ENCODE measurements at places on chromosomes 13 and 19.

- no peak for DNase-seq
These were observed 26.1 kb downstream of the GJA3 start for GRCh38 chr13:20134732-20135131.

GRCh38 chr19:9937001-9937411 is 691 bp upstream of the OLFM2 start:
- no peak for DNase-seq

- no peak for DNase-seq
These were observed 159.2 kb downstream of the SLC7A1 start for GRCh38 chr13:29436291-29436690.

- DNase-seq, result no peak
These were observed 37.0 kb upstream of the FARP1 start for GRCh38 chr13:98105929-98106336.

DNA sequence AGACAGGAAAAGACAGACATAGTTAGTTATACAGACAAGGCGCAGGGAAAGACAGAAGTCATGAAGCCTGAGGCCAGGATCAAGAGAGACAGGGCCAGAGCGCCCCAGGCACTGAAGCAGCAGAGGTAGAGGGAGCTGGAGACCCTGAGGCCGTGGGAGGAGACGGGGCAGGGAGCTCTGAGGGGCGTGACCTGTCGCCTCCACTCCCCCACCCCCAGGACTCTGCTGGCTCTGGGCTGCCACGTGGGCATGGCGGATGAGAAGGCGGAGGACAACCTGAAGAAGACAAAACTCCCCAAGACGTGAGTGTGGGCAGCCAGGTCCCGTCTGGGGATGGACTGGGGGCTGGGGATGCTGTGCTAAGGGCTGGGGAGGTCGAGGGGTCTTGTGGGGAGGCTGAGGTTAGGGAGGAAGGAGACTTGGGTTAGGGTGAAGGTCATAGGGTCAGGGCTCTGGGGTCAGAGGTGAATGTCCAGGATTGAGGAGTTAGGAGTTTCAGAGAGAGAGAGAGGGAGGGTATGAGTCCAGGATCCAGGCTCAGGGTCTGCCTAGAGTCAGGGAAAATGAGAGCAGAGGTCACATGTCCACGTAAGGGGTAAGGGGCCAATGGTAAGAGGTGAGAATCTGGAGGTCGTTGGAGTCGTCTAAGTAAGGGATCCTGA is 31.1 kb downstream of the RYR1 start:
- DNase-seq, result no peak

DNA sequence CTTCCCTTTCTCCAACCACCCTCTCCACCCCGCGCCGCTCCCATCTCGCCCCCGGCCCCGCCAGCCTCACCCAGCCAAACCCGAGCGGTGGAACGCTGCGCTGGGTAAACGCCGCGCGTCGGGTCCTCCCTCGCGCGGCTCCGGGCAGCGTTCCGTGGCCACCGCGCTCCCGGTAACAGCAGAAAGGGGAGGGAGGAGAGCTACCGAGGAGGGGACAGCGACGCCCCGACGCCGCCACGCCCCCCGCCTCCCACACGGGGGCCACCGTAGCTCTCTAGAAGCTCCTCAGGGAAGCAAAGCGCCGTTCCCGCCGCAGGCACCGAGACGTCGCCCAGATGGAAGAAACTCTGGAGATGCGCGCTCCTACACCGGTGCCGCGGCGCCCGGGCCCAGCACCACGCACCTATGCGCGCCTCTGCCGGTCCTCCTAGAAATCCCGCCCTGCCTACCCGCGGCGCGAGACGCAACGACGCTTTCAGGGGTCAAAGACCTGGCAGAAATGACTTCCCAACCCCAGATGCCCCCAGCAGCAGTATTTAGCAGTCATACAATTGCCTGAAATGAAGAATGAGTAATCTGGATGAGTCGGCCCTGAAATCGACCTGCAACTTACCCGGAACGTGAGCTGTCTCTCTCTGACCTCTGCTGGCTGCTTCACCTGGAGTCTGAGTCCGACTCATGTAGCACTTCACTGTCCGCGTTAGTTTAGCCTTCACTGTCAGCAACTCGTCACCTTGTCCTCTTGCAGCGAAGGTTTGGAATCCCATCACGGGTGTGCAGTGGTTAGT is at the start of gene RUBCNL:
Gene RUBCNL (minus strand): TSS at position 189 of the 788 bp plus-strand sequence. CDS start 14,777 bp downstream, outside the sequence.
- peak; percentile 71 for DNase-seq

DNA sequence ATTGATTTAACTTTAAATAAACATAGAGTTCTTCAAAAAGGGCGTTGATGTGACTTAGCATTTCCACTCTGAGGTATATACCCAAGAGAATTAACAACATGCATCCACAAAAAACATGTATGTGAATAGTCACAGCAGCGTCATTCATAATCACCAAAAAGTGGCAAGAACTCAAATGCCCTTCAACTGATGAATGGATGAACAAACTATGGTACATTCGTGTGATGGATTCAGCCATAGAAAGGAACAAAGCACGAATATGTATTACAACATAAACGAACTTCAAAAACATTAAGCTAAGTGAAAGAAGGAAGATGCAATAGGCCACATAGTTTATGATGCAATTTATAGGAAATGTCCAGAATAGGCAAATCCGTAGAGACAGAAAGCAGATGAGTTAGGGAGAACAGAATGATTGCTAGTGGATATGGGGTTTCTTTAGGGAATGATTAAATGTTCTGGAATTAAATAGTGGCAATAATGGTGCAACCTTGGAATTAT is 72.3 kb upstream of the UQCRFS1 start:
- DNase-seq, result no peak

DNA sequence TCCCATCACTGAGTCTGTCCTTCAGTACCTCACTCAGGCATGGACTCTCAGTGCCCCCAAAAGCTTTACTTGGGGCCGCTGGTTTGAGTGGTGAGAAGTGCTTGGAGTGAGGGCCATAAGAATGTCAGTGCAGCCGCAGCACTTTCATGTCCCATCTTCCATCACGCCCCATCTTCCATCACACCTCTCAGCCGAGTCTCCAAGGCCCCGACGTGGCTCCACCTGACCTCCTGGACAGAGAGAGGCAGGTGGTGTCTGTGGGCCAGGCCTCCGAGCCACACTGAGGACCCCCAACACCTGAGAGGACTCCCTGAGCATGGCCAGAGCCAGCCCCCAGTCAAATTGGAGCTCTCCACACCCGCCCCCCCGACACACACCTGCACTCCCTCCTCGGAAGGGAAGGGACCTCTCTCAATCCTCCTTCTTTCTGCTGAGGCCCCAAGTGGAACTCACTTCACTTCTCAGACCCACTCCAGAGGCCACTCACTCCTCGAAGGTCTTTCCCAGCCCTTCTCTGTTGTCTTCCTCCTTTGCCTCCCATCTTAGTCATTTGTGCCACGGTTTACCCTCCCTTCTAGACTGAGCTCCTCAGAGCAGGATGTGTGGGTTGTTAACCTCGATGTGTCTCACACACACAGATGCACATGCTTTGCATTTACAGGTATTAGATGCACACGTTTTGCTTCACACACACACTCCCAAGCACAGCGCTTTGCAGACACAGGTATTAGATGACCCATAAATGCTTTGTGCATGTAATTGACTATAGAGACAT is 65.7 kb upstream of the ATP12A start:
- no peak for DNase-seq

DNA sequence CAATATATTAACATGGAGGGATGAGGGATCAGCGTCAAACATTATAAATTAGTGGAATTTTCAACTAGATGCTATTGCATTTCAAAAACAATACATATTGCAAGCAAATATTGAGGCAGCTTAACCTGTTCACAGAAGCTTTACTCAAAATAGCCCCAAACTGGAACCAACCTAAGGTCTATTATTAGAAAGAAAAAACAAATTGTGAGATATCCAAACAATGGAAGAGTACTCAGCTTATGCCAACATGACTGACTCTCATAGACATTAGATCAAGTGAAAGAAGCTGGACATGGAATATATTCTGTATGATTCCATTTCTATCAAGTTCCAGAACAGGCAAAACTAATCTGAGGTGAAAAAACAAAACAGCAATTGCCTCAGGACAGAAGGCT is 27.6 kb upstream of the NEK3 start:
- no peak for DNase-seq

DNA sequence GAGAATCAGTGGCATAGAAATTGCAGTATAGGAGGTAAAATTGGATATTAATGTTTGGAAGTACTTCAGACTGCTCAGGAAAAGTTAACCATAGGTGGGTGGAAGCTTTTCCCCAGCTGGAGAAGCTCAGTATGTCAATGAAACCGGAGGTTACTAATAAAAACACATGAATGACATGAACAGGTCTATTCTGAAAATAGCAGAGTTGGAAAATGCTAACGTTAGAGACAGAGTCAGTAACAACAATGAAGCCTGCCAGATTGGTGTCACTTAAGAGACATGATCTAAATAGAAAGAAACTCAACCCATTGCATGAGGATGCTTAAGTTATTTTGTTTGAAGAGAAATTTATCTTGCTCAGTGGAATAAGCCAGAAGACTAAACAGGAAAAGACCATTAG is 364.5 kb downstream of the DNAJC15 start:
- no peak for DNase-seq

- DNase-seq, result no peak
These were observed 288.9 kb downstream of the SHISA2 start for GRCh38 chr13:25762795-25763377.

GRCh38 chr13:51643882-51644281 is 59.6 kb downstream of the WDFY2 start:
- DNase-seq, result no peak

DNA sequence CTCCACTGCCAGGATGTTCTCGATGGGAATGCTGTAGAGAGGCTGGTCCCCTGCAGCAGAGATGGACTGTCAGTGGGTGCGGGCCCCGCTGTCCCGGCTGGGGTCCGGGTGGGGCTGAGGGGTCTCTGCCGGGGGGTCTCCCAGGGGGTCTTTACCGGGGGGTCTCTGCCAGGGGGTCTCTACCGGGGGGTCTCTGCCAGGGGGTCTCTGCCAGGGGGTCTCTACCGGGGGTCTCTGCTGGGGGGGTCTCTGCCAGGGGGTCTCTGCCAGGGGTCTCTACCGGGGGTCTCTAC is 25.7 kb upstream of the C13orf46 start:
- DNase-seq, result no peak

DNA sequence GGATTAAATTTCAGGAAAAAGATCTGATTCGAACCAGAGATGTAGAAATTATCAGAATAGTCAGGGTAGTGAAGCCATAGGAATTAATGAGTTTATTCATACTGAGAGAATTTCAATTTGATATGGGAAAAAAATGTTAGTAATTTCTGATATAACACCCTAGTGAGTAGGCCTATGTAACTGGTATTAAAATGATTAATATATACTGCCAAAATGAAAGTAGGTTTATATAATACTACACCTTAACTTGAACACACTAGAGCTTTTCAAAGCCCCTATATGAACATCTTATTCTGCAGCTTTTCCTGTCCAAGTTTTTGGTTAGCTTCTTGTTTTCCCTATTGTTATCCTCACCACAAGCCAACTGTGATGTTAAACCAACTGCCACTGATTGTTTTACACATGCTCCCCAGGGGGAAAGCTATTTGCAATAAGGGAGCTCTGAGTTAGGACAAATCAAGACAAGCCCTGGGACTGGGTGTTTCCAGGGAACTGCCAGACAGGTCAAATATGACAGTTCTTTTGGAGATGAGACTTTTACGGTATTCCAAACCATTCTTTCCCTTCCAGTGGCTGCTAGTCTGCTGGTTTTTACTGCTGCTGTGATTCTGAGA is 45.3 kb downstream of the FNDC3A start:
- DNase-seq, result no peak

- no peak for DNase-seq
These were observed 350.2 kb downstream of the IRS2 start for GRCh38 chr13:109436055-109436622.

- no peak for DNase-seq
These were observed 12.3 kb downstream of the ATP7B start for GRCh38 chr13:51998723-51999509.

DNA sequence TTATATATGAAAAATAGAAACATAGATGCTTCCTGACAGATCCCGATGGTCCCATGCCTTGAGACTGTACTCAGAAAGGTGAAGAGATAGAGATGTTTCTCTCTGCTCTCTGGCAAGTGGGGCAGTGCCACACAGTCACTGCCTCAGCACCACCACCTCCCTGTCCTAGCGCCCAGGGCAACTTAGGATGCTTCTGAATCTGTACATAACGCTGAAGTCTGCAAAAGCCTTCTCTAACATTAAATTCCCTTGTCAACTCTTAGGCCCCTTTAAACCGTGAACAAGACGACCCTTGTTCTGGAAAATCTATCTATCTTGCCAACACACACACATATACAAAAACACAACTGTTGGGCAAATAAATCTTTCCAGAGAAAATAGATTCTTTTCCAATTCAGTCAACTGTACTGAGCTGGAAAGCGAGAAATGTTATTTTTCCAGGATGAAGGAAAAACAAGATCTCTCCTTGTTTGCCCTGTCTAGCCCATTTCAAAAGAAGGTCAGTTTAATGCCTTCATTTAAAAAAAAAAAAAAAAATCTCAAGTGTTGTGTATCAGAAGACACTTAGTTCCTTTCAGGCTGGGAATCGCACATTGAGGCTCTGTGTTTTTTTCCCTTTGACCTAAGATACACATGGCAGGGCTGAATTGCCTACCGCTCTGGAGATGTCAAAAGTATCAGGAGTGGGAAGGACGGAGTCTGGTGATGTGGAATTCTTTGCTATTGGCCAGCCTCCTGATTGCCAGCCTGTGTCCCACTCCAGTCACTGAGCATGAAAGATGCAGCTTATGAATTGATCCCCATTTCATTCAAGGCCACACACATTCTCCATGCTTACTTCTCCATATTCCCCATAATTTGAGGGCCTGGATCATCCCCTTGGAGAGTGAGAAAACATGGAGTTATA is 241.4 kb downstream of the LACC1 start:
- DNase-seq, result no peak

DNA sequence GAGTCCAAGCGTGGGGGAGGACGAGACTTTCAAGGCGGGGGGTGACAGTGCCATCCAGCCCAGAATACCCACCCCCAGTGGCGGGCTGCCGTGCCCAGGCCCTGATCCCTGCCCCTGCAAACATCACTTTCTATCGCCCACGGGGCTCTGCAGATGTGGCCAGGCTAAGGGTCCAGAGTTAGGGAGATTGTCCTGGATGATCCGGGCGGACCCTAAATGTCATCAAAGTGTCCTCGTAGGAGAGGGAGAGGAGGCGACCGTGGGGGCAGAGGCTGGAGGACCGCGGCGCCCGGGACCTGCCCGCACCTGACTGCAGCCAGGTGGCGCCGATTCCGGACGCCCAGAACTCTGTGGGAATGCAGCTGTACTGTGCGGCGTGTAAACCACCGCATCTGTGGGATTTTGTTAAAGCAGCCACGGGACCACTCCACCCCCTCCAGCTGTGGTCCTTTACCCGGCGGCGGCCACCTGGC is 32.4 kb downstream of the GJA3 start:
- no peak for DNase-seq

GRCh38 chr19:1098177-1099051 is 3.2 kb upstream of the POLR2E start:
- no peak for DNase-seq

- peak; percentile 37 for DNase-seq
These were observed 87.3 kb downstream of the STK24 start for GRCh38 chr13:98489446-98490194.

GRCh38 chr19:11047866-11048265 is 41.4 kb upstream of the LDLR start:
- DNase-seq, result no peak

Data from sciatic nerve (tissue), 2 donors.